ENCODE measurements at places on chromosomes 7 and 10. TPM values are rescaled to one million over a fixed set of nuclear protein-coding genes. Genes with fewer than 3 reads are reported as not detected.

GRCh38 chr10:22537810-22538209 lies 176.6 kb downstream of the PIP4K2A start:
- DNase-seq: peak; percentile 54

Gene MACROH2A2
- 15.2 TPM for total RNA-seq

- DNase-seq: no peak
Observed at GRCh38 chr7:29084832-29085231, 61.5 kb downstream of the CPVL start.

DNA sequence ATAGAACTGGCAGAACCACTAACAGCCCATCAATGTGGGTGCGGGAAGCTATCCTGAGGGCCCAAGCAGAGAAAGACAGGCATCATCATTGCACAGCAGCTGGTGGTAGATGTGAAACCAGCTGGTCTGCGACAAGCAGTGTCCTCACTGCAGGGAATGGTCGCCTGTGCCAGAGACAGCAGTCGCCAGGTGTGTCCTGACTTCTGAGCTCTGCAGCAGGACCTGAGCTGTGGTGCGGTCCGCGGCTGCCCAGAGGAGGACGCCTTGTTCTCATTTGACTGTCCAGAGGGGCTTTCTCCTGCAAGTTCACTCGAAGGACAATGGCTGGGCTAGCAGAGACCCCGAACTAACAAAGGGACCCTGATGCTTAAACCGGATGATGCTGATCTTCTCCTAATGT lies 97.4 kb downstream of the LRRC18 start:
- DNase-seq: no peak

Gene PTPN20
- total RNA-seq: 15.7 TPM

Gene NKX2-3
- not detected for total RNA-seq

Gene C7orf57
- not detected for total RNA-seq

Gene CREB3L2
- 22.3 TPM for total RNA-seq

Gene NCOA4
- 333 TPM for total RNA-seq

DNA sequence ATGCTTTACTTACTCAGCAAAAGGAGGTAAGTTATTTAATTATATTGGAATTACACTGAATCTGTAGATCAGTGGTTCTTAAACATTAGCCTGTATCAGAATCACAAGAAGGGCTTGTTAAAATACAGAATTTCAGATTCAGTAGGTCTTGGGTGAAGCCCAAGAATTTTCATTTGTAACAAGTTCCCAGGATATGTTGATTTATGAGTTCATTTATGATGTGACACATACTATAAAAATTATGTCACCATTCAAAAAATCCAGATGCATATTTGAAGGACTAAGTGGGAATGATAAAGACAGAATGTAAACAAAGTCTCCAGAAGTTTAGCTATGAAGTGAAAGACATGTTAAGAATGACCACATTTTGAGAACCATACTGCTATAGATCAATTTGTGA lies 52.3 kb downstream of the HECTD2 start:
- no peak for DNase-seq

Gene UCN3
- total RNA-seq: not detected

Gene TAC1
- total RNA-seq: not detected

Gene ANXA8L1
- 1.2 TPM for total RNA-seq

Gene ZNF107
- total RNA-seq: 1.1 TPM
